ENCODE measurements at places on chromosomes 16 and 17.

- DNase-seq, result no peak
Observed at GRCh38 chr16:87995644-87996043, 44.4 kb downstream of the BANP start.

DNA sequence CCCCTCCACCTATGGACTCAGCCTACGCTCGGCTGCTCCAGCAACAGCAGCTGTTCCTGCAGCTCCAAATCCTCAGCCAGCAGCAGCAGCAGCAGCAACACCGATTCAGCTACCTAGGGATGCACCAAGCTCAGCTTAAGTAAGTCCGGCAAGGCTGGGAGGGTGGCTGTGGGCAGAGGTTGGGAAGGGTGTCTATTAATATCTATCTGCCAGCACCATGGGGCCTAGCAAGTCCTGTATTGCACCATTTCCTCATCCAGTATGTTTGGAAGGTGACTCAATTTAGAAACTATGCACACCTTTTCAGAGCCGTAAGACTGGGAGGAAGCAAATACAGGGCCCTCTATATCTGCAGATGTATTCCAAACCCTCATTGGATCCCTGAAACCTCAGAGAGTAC, 45.0 kb upstream of the ARHGAP44 start:
- no peak for DNase-seq

GRCh38 chr16:24685539-24686432, 43.7 kb upstream of the TNRC6A start:
- DNase-seq, result peak; percentile 67

DNA sequence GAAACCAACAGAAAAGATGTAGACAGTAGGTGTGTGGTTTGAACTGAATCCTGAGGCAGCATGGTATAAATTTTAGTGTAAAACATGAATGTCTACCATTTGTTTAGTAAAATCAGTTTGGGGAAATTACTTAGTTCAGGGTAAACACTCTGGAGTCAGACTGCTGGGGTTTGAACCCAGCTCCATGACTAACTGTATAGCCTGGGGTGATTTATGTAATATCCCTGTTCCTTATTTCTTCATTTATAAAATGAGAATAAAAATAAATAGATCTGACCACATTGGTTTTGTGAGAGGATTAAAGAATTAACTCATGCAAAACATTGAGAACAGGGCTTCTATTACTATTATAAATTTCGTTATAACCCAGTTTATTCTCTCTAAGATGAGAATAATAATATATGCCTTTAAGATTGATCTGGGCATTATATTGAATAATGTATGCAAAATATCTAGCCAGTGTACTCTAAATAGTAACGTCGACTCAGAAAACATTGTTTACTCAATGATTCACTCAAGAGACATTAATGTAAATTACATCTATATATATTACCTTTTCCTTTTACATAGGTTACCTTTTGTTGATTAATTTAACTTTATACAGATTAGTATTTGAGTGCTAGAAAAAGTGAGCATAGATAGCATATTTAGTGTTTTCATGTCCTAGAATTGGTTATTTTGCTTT, 120.6 kb upstream of the KCNJ16 start:
- no peak for DNase-seq

GRCh38 chr17:42891539-42892152, 9.0 kb upstream of the G6PC1 start:
- DNase-seq, result no peak

GRCh38 chr17:68993112-68993511, 37.9 kb upstream of the ABCA8 start:
- DNase-seq, result no peak

- no peak for DNase-seq
Observed at GRCh38 chr16:75345711-75346110, 87.6 kb downstream of the CFDP1 start.

DNA sequence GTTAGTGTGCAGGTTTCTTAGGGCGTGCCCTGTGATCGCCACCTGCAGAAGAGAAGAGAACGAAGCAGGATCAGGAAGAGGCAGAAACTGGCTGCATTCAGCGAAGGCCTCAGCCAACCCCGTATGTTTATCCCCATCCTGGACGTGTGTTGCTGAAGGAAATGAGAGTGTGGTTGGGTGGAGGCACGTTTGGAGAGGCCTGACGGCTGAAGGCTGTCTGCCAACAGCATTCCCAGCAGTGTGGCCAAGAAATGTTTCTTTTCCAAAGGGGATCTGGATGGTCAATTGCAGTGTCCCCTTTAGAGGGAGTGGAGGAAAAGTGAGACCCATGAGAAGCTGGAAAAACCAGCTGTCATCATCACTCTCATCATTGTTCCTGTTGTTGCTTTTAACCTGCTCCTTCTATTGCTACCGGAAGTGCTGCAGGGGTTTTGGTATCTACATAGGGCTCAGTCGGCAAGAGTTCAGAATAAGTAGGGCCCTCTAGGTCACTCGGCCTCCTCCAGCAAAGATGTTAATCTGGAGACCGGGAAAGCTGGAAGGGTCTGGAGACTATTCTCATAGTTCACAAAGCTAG, 46.5 kb upstream of the SLC47A1 start:
- no peak for DNase-seq

DNA sequence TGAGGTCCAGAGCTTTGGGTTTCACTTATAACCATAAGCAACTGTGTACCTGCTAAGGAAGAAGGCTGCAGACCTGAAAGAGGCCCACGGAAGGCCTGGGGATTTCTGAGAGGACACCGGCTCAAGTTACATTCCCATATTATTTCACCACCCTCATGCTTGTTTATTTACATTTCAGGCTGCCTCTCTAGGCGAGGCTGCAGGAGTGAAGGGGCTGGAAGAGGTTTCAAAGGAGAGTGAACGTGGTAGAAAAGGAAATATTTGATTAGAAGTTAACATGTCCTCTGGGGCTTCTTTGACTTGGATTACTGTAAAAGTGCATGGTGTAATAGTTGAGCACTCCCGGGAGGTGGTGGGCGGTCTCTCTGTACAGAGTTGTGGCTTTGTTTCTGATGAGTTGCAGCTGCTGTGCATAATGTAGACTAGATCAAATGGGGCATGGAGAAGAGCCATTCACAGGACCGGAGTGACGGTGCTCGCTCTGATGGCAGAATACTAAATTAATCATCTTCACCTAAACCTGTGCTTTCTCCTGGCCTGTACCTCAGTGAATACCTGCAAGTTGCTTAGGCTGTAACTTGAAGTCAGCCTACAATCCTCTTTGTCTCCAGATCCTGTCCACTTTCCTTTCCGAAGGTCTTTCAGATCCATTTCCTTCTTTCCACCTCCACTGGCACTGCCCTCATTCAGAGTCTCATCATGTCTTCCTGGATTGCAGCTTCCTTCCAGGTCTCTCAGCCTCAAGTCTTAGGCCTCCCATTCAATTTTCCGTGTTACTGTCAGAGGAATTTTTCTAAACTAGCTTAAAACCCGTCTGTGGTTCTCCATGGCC, 1.9 kb upstream of the CPD start:
- DNase-seq, result peak; percentile 78

DNA sequence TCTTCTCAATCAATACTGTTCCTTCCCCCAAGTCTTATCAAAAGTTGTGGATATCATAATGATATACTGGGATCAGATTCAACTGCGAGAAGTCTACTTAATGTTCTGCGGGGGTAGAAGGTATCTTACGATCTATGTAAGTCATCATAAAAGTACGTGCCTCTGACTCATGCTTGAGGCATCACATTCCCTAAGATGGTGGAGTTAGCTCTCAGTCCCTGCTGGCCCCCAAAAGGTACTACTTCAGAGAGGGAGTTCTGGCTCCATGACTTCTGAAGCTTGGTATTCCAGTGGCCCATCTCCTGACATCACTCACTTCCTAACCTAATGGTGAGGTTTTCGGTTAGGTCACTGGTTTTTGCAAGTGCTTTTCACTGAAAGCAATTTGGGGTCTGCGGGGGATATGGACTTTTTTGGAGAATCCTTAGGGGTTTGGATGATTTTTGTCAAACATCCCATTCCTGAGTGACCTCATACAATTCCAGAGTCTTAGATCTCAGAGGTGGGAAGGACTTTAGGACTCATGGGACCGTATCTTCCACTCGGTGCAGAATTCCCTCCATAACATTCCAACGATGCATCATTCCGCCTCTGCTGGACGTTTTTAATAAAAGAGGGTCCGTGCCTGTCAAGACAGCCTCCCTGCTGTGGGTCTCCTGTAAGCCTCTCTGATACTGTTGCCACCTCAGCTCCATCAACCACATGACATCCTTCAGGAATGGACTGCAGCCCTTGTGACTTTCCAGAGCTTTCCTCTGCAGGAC, 74.3 kb downstream of the DYNLRB2 start:
- no peak for DNase-seq

All from right kidney (tissue), 9 donors.